ENCODE measurements at places on chromosomes 4 and X.

DNA sequence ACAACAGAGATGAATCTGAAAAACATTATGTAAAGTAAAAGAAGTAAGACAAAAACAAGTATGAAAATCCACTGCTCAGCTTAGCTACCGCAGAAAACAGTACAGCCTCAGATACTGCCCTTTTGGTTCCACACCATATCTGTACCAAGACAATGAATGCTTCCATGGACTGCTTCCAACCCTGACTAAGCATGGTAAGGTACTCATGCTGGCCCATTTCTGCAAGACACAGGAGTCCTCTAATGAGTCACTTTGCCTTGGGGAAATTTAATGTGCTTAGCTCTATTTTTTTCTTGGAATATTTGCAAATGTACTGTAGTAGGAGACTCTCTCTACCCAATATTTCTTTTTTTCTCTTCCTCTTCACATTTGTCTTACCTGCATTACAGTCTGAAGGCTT lies 931.7 kb upstream of the HS3ST1 start:
- DNase-seq, result no peak

DNA sequence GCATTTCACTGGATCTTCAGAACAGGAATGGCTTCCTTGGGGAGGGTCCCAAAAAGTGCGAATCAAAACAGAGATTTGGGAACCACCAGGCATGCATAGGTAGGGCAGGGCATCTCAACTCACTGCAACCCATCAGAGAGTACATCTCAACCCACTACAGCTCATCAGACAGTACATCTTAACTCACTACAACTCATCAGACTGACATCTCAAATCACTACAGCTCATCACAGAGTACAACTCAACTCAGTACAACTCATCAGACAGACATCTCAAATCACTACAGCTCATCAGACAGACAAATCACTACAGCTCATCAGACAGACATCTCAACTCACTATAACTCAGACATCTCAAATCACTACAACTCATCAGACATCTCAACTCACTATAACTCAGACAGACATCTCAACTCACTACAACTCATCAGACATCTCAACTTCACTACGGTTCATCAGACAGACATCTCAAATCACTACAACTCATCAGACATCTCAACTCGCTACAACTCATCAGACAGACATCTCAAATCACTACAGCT lies 47.5 kb upstream of the CLDN34 start:
- DNase-seq, result no peak

DNA sequence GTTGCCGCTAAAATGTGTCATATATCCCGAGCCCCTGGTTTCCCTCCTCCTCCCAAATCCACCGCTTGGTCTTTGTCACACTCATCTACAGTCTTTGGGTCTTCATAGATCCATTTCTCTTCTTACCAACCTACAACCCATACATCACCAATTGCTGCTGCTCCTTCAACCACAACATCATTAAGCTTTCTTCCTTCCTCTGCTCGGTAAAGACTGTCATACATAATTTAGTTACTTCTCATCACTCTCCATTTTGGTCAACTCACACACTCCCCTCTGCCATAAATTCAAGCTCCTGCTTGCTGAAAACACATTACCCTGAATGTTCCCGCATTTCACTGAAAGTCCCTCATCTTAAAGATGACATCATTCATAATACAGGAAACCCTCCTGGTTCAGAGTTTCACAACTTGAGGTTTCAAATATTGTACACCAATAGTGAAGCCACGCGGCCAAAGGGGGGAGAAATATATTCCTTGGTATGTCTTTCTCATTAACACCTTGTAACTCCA lies 1.7 kb upstream of the DCTD start:
- DNase-seq, result no peak

- DNase-seq, result no peak
Observed at GRCh38 chrX:75276666-75277065, 2.8 kb downstream of the UPRT start.

- DNase-seq, result peak; percentile 37
Observed at GRCh38 chr4:76430519-76431388, 4.3 kb upstream of the SHROOM3 start.

DNA sequence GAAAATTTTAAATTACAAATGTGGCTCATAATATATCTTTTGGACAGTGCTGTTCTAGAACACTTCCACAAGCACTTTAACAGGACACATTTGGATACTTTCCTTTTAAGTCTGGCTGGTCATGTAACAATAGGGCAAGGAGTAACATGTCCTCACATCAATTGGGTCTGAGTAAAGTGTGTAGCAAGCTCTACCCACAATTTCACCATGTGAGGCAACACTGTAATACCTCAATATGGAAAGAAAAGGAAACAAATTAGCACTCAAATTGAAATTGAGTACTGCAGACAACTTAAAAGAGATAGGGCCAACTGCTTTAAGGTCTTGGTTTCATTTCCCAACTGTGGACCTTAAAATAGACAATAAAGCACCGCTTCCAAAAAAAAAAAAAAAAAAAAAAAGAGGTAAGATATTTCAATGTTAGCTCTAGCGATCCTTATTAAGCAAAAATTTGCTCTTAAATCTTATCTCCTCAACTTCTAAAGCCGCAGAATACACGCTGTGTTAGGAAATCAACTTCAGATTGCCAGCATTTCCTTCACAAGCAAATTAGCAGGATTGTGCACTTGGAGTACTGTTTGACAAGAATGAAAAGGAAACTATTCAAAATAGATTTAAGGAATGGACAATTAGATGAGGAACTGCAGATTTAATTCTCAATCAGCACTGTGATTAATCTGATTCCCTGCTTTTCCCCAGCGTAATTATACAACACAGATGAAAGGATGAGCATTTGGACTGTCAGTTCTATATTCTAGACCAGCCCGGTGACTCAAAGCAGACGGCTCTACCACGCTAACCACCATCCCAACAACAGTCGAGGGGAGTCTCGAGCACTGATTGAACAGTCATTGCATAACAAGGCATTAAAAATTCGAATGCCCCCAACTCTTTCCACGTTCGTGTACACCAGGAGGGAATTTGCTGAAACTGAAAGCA lies 1.6 kb downstream of the CASK start:
- peak; percentile 40 for DNase-seq

DNA sequence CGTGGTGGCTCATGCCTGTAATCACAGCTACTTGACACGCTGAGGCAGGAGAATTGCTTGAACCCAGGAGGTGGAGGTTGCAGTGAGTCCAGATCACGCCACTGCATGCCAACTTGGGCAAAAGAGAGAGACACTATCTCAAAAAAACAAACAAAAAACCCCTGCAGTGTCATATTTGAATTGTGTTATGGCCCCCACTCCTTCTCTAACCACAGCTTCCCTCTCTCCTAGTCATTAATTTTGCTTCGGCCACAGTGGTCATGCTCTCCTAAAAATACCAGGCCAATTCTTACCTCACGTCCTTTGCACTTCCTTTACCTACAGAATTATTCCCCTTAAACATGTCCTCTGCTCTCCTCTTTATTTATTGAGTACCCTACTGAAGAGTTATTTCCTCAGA lies 206.1 kb downstream of the PPP3CA start:
- no peak for DNase-seq

- peak; percentile 6 for DNase-seq
Observed at GRCh38 chr4:5460106-5460801, 248.1 kb downstream of the EVC2 start.

GRCh38 chrX:9569876-9570301 lies 105.0 kb downstream of the TBL1X start:
- no peak for DNase-seq

- DNase-seq, result peak; percentile 72
Observed at GRCh38 chr4:84578540-84579402, 4.2 kb upstream of the CDS1 start.

DNA sequence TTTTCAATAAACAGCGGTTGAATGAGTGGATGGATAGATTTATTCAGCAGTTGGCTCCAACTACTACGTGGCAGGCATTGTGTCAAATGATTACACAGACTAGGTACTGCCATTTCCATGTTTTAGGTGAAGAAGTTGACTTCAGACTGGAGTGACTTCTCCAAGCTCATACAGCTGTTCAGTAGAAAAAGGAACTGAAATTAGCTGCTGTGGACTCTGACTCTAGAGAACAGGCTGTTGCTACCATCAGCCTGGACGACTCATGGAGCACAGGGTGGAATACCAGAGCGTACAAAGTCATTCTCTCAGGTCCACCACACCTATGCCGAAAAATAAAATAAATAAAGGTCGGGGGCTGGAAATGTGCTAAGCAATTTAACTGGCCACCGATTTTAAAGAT lies 45.3 kb downstream of the TENM3 start:
- DNase-seq, result no peak

- no peak for DNase-seq
Observed at GRCh38 chr4:165592386-165592785, 213.6 kb downstream of the CPE start.

GRCh38 chr4:7784131-7784870 lies 155.4 kb downstream of the AFAP1 start:
- DNase-seq, result no peak

- no peak for DNase-seq
Observed at GRCh38 chr4:85391589-85392410, 83.2 kb upstream of the ARHGAP24 start.

DNA sequence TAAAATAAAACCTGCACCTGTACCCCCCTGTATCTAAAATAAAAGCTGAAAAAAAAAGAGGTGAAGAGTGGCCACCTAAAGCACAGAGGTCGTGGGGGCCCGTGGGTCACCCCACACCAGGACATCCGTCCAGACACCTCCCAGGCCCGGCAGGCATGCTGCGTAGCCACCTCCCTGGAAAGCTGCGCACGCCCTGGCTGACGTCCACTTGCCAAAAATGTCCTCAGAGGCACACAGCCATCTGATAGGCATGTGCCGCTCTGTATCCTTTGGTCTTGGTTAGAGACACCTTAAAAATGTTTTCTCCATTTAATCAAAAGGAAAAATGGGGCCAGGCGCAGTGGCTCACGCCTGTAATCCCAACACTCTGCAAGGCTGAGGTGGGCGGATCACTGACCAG lies 17.7 kb downstream of the FAM53A start:
- DNase-seq, result no peak

- no peak for DNase-seq
Observed at GRCh38 chrX:151801980-151802379, 67.4 kb downstream of the CNGA2 start.

DNA sequence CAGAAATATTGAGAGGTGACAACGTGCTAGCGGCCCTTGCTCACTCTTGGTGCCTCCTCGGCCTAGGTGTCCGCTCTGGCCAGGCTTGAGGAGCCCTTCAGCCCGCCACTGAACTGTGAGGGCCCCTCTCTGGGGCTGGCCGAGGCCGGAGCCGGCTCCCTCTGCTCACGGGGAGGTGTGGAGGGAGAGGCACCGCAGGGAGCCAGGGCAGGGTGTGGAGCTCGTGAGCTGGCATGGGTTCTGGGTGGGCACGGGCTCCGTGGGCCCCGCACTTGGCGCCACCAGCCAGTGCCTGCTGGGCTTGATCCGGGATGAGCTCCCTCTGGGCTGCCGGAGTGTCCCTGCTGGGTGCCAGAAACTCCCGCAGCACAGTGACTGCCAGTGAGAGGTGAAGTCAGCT lies 16.0 kb upstream of the VAMP7 start:
- no peak for DNase-seq

GRCh38 chr4:6410068-6410467 lies 62.3 kb downstream of the PPP2R2C start:
- DNase-seq, result no peak

GRCh38 chr4:76589872-76590797 lies 155.1 kb downstream of the SHROOM3 start:
- peak; percentile 96 for DNase-seq

GRCh38 chrX:153876112-153876491 lies 9.9 kb downstream of the L1CAM start:
- no peak for DNase-seq

DNA sequence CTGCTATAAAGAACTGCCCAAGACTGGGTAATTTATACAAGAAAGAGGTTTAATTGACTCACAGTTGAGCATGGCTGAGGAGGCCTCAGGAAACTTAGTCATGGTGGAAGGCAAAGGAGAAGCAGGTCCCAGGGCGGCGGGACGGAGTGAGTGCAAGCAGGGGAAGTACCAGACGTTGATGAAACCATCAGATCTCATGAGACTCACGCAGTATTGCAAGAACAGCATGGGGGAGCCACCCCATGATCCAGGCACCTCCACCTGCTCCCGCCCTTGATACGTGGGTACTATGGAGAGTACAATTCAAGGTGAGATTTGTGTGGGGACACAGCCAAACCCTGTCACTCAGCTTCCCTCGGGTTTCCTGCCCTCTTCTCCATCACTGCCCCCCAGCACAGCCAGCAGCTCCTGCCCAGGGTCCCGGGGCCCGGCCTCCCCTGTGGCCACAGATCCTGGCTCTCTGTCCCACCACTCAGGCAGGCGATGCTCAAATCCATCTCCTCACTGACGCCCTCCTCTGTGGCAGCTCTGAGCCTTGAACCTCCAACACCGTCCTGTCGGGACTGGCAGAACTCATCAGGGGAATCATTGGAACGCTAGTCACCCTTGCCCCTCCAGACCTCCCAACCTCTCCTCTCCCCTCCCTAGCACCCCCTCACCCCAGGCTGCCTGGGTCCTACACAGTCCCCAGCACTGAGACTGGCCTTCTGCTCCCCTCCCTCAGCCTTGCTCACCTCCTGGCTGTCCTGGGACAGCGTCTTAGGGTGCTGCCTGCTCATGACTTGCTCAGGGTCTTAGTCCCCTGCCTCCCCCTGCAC lies 37.6 kb downstream of the FGFRL1 start:
- DNase-seq, result no peak

- peak; percentile 41 for DNase-seq
Observed at GRCh38 chr4:146916479-146917076, 29.1 kb downstream of the TTC29 start.

- DNase-seq, result no peak
Observed at GRCh38 chrX:17917945-17918577, 57.0 kb upstream of the RAI2 start.

- DNase-seq, result no peak
Observed at GRCh38 chr4:167524091-167524490, 289.8 kb upstream of the SPOCK3 start.

DNA sequence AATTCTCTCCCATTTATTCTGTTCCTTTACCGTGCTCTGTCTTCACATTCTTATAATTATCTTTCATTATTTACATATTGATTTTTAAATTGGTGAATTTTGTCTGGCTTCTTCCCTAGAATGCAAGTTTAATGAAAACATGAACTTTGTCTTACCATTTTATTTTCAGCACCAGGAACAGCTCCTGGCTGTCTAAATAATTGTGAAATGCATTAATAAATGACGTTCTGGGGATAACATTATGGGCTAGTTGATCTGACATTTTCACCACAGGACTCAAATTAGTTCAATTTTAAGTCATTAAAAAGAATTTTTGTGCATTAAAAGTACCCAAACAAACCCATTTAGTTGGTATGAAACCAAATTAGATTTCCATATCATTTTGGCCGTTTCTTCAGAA lies 97.5 kb downstream of the KCTD8 start:
- no peak for DNase-seq

DNA sequence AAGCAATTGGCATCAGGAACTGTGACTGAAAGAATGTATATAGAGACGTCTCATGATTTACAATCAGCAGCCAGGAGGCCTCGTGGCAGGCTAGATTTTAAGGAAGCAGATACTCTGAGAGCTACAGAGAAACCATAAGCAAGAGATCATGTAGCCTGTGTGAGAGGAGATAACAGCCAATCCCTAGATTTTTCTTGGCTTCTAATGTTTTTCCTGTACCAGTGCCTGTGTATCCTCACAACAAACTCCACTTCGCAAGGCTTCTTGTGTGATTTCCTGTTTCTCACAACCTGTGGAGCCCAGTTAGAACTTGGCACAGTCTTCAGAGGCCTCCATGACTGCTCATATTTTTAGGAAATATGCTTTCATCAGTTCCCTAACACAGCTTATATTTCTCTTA lies 147.9 kb downstream of the PTCHD1 start:
- DNase-seq, result no peak
